ENCODE measurements at places on chromosomes 12 and 14.

DNA sequence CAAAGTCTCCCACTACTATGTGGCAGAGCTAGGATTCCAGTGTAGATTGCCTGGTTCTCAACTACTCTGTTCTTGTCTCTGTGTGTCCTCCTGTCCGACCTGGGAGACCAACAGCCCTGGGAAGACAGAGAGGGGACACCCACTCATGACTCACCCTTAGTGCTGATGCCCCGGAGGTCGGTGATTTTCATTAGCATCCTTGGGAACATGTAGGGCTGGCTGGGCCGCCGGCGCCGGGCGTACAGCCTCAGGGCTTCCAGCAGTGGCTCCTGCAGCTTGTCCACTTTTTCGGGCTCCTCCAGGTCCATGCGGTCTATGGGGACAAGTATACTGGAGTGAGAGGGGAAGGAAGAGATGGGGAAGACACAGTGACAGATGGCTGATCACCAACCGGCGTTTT is 5.9 kb upstream of the ITGB7 start:
- DNase-seq, result no peak

GRCh38 chr14:102495491-102496330 is 13.9 kb downstream of the ANKRD9 start:
- no peak for DNase-seq

- peak; percentile 97 for DNase-seq
Measured at GRCh38 chr12:22624870-22625761, at the start of gene ETNK1. TSS of gene ETNK1 (plus strand) at chr12:22625171. CDS start at chr12:22625431, 260 bp downstream.

DNA sequence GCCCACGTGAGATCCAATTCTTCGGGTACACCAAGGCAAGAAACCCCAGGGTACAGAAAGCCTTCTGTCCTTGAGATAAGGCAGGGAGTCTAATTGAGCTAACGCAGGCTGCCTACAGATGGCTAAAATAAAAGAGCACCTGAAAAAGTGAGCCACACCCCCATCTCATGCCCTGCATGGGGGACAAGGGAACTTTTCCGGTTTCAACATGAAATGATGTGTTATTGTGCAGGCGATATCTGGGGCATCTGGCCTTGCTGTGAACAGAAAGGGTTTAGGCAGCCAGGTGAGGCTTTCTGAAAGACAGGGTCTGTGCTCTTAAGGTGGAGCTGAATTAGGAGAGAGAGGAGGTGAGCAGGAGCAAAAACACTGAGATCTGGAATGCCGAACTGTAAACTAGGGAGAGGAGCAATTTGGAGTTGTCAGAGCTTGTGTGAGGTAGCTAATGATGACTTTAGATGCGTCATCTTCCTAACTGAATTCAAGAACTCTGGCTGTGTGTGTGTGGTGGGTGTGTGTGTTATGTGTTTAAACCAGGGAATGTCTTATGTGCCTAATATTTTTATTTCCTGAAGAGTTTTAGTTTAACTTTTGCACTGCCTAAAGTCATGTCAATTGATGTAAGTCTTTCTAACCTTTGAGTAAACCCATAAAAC is 20.1 kb upstream of the LDHB start:
- no peak for DNase-seq

DNA sequence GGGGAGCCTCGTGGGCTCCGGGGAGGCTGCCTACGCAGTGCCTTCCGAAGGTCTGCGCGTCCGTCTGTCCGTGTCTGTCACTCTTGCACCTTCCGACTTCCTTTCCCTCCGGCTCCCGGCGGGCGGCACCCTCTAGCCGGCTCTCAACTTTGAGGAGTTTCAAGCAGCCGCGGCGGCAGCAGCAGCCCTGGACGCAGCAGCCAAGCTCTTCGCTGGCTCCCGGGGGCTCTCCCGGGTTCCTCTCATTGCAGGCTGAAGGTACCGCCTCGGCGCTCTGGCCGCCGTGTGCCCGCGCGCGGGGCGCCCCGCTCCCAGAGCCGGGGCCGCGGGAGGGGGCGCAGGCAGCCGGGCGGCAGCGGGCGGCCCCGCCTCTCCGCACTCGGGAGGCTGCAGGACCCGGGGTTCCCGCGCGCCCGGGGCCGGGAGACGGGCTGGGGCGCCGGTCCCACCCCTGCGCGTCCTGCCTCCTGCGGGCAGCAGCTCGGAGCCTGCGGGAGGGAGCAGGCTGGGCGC is at the start of the genes AMIGO2 and PCED1B:
TSS of gene AMIGO2 (minus strand) at position 492 of the 513 bp plus-strand sequence. CDS start 957 bp downstream, outside the sequence.
TSS of gene PCED1B (plus strand) at position 154 of the 513 bp plus-strand sequence. CDS start 155,443 bp downstream, outside the sequence.
- peak; percentile 63 for DNase-seq

DNA sequence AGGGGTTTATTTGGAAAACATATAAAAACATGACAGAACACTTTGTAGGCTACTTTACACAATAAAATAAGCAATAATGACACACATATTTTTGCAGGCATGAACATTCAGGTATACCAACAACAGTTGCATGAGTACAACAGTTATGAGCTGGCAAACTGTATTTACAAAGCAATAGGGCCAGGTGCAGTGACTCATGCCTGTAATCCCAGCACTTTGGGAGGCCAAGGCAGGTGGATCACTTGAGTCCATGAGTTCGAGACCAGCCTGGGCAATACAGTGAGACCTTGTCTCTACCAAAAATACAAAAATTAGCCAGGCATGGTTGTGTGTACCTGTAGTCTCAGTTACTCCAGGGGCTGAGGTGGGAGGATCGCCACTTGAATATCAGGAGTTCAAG is 101.1 kb downstream of the BMP4 start:
- DNase-seq, result no peak

DNA sequence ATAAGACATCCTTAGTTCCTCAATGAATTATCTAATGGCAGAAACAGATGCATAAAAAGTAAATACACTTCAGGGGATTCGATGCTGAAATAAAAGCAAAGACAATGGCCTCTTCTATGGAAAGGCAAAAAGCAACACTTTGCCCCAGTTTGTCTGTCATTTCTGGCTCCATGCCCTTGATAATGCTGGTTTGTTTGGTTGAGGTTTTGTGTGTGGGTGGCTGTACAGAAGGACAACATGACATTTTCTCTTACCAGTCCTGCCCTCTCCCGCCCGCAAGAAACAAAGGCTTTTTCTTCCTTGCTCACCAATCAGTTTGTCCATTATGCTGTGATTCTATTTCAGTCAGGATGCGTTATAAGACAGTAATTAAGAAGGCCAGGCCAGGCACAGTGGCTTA is 18.1 kb upstream of the WDR89 start:
- DNase-seq, result peak; percentile 87

All from head of caudate nucleus (tissue), 42 donors.